PC-9 (cell line): ENCODE measurements at places on chromosomes 4 and X.
A peak's percentile ranks its signal among the peaks of the same experiment; 100 is the strongest.

DNA sequence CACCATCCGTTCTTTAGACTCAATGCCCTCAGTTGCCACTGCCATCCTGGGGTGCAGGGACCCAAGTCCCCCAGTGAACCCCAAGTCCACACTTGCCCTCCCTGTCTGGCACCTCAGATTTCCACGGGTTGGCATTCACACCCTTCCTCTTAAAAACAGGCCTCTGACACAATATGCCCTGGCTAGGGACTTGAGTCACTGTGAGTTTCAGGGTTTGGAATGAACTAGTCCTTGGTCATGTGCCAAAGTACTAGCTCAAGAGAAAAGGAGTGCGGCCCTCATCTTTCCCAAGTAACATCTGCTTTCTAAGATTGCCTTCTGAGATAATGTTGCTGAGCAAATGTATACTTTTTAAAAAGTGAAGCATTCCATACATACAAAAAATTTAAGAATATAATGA lies 134.0 kb downstream of the MID1 start:
- no peaks in the 10 kb centered on the region for H3K4me1 ChIP-seq
- no peak for DNase-seq
- no peak overlapping the region for H3K27ac ChIP-seq
- no peak overlapping the region for H3K4me3 ChIP-seq

- no peaks in the 10 kb centered on the region for H3K27me3 ChIP-seq
- DNase-seq = no peak
- H3K36me3 ChIP-seq = no peaks in the 10 kb centered on the region
- H3K4me3 ChIP-seq = peak overlapping the region; percentile 67; the same call in 1 of the 2 replicates
- peaks cover 6% of the 10 kb centered on the region for H3K4me1 ChIP-seq
These were observed 1.2 kb downstream of the ATP6AP1 start for GRCh38 chrX:154429711-154430110.

DNA sequence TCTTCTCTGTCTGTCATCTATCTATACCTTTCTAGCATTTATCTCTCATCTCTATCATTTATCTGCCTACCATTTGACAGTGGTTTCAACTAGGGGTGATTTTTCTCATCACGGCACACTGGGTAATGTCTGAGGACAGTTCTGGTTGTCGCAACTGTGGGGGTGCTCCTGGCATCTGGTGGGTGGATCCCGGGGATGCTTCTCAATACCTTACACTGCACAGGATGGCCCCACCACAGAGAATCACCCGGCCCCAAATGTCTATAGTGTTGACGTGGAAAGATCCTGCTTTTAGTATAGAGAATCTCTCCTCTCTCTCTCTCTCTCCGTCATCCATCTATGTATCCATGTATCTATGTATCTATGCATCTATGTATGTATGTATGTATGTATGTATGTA lies 7.2 kb downstream of the P2RY8 start:
- peaks cover 13% of the 10 kb centered on the region; the same call in 1 of the 2 replicates for H3K27me3 ChIP-seq
- no peak overlapping the region for H3K4me3 ChIP-seq
- no peak for DNase-seq
- no peaks in the 10 kb centered on the region for H3K36me3 ChIP-seq

GRCh38 chrX:68490644-68491043 lies 8.2 kb upstream of the YIPF6 start:
- H3K4me1 ChIP-seq = no peaks in the 10 kb centered on the region
- no peaks in the 10 kb centered on the region for H3K27me3 ChIP-seq
- H3K27ac ChIP-seq = no peak overlapping the region
- no peak for DNase-seq
- H3K36me3 ChIP-seq = no peaks in the 10 kb centered on the region

- H3K27me3 ChIP-seq = no peaks in the 10 kb centered on the region
- H3K4me3 ChIP-seq = no peak overlapping the region
These were observed 2.4 kb upstream of the TADA2B start for GRCh38 chr4:7040765-7041164.

DNA sequence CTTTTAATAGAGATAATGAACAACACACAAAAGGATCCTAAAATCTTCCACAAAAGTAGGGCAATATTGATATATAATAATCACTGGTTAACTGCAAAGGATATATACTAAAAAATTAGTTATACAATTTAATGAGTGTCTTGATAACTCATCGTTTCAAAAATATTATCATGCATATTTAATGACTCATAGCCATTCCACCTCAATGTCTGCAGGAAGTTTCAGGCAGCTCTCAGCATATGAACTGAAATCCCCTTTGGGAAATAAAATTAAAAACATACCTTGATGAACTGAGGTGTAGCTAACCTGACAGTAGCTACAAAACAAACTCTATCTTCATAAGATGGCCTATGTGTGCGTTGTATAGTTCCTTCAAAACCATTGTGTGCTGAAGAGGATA lies 62.9 kb downstream of the TMEM165 start:
- H3K27ac ChIP-seq = no peak overlapping the region
- no peak overlapping the region for H3K4me3 ChIP-seq
- H3K36me3 ChIP-seq = no peaks in the 10 kb centered on the region
- no peak for DNase-seq
- no peaks in the 10 kb centered on the region for H3K4me1 ChIP-seq

GRCh38 chr4:40630335-40631021 lies 814 bp upstream of the RBM47 start:
- H3K27me3 ChIP-seq = no peaks in the 10 kb centered on the region
- peak overlapping the region; percentile 99 for H3K27ac ChIP-seq
- 0 out of 2 replicates have a peak, but pooled peaks cover 10% of the 10 kb centered on the region for H3K36me3 ChIP-seq
- H3K4me1 ChIP-seq = peaks cover 38% of the 10 kb centered on the region

DNA sequence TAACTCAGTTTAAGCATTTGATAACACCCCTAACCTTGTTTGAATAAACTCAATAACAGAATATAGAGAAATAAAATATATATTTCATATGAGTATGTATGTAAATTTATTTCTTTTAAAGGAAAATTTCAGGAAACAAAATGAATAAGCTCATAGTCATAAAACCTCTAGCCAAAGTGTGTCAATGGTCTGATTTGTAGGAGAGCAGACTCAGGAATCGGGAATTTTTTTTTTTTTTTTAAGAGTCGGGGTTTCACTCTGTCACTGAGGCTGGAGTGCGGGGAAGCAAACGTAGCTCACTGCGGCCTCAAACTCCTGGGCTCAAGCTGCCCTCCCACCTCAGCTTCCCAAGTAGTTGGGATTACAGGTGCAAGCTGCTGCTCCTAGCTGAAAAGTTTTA lies 2.4 kb downstream of the PKD2 start:
- H3K36me3 ChIP-seq = no peaks in the 10 kb centered on the region
- no peak overlapping the region for H3K27ac ChIP-seq
- H3K4me1 ChIP-seq = peaks cover 13% of the 10 kb centered on the region
- no peak overlapping the region for H3K4me3 ChIP-seq
- no peaks in the 10 kb centered on the region for H3K27me3 ChIP-seq

DNA sequence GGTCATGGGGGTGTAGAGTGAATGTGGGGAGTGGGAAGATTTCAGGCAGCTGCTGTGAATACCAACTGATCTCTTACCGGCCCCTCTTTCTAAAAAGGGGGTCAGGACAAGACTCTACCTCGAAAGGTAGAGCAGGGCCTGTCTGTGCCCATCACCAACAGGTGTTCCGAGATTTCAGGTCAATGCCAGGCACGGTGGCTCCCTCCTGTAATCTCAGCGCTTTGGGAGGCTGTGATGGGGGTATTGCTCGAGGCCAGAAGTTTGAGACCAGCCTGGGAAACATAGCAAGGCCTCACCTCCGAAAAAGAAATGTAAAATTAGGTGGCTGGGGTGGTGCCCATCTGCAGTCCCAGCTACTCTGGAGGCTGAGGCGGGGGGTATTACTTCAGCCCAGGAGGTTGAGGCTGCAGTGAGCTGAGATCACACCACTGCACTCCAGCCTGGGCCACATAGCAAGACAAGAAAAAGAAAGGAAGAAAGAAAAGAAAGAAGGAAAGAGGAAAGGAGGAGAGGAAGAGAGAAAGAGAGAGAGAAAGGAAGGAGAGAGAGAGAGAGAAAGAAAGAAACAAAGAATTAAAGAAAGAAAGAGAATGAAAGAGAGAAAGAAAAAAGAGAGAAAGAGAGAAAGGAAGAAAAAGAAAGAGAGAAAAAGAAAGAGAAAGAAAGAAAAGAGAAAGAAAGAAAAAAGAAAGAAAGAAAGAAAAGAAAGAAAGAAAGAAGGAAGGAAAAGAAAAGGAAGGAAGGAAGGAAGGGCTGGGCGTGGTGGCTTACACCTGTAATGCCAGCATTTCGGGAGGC lies 50.1 kb downstream of the CRLF2 start:
- H3K4me3 ChIP-seq = no peak overlapping the region
- H3K4me1 ChIP-seq = no peaks in the 10 kb centered on the region
- H3K27me3 ChIP-seq = no peaks in the 10 kb centered on the region
- no peaks in the 10 kb centered on the region for H3K36me3 ChIP-seq

DNA sequence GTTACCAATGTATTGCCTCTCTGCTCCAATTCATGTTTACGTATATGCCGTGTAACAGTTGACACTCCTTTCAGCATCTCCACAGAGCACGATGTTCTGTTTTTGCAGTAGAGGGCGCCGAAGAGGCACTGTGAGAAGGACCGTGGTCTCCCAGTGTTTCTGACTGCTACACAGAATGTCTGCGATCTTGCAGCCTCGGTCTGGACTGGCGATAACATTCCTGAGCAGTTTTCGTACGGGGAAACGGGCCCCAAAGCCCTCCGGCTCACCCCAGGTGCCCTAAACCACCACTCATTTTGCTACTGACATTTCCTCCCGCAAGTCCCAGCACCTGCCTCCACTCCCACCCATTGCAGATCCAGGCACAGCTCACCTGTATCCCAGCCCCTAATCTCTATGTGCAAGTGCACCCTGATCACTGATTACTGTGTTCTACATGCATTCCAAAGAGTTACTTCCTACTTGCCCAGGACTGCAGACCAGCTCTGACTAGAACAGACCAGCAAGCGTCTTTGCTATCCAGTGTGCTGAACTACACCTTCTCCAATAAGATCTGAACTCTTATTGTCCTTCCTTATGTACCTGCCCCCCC lies 12.4 kb upstream of the NFXL1 start:
- no peak overlapping the region for H3K27ac ChIP-seq
- DNase-seq = no peak
- no peaks in the 10 kb centered on the region for H3K36me3 ChIP-seq
- H3K27me3 ChIP-seq = no peaks in the 10 kb centered on the region

DNA sequence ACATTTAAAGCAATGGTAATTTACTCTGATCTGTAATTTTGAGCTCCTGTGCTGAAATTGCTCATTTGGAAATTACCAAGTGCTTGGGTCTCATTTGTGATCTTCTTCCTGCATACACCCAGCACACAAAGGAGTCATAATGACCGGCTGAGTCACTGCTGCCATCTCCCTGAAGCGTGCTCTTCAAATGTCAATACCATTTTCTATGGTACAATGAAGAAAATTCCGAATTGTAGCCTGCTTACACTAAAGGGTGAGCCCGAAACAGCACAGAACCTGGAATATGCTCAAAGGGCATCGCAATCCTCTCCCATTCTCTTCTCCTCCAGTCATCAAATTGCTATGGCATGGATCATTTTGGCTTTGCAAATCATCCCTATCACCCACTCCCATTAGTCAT lies 140.5 kb downstream of the GRIA3 start:
- H3K36me3 ChIP-seq = no peaks in the 10 kb centered on the region
- DNase-seq = no peak
- H3K4me1 ChIP-seq = no peaks in the 10 kb centered on the region
- no peak overlapping the region for H3K27ac ChIP-seq
- H3K4me3 ChIP-seq = no peak overlapping the region
- no peaks in the 10 kb centered on the region for H3K27me3 ChIP-seq

DNA sequence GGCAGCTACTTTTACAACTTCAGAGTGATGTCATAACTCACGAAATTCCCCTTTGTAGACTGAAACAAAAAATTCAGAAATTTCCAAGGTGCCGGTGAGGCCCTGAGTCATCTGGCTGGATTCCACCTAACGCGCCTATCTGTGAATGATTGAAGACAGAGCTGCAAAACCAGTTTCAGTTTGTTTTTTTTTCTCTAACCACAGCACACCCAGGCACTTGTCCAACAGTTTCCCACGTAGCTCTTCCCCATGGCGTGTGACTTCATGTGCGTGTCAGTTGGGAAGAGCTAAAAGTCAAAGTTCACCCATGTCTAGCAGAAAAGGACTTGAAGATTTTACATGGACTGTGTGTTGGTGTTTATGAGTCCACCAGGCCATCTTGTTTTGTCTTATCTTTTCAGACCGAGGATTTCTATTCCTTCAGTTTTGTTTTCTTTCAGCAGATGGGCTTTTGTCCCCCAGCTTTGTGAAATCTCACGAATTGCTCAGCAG lies 16.4 kb downstream of the TCEANC start:
- peak; percentile 74 for DNase-seq
- peak overlapping the region; percentile 94 for H3K27ac ChIP-seq
- peak overlapping the region; percentile 35; the same call in 1 of the 2 replicates for H3K4me3 ChIP-seq
- H3K36me3 ChIP-seq = no peaks in the 10 kb centered on the region
- H3K27me3 ChIP-seq = no peaks in the 10 kb centered on the region

DNA sequence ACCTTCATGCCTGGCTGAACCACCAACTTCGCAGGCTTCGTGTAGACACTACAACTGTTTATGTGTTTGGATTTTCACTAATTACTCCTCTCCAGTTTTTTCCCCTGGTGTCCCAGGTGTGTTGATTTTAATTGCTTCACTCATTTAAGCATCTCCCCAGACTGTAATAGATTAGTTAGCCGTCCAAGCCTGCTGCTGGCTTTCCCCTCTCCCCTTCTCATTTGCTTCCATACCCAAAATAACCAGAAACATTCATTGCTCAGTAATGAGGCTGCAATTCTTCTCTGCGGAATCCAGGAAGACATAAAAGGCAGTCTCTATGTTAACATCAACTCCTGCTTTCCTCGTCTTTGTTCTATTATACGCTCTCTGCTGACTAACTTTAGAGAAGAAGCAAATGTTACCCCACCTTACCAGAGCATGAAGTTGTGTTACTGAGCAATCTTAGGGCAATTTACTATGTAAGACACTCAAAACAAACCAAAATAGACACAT lies 37.9 kb upstream of the SCRG1 start:
- no peak overlapping the region for H3K27ac ChIP-seq
- no peak overlapping the region for H3K4me3 ChIP-seq
- H3K36me3 ChIP-seq = no peaks in the 10 kb centered on the region
- no peaks in the 10 kb centered on the region for H3K4me1 ChIP-seq

- no peaks in the 10 kb centered on the region for H3K4me1 ChIP-seq
- H3K27me3 ChIP-seq = no peaks in the 10 kb centered on the region
- no peak overlapping the region for H3K4me3 ChIP-seq
These were observed 107.2 kb downstream of the ANAPC4 start for GRCh38 chr4:25484243-25484721.

GRCh38 chr4:73600954-73601353 lies 19.3 kb downstream of the RASSF6 start:
- H3K27me3 ChIP-seq = no peaks in the 10 kb centered on the region
- H3K4me1 ChIP-seq = peaks cover 11% of the 10 kb centered on the region; the same call in 1 of the 2 replicates
- no peaks in the 10 kb centered on the region for H3K36me3 ChIP-seq
- H3K4me3 ChIP-seq = no peak overlapping the region

DNA sequence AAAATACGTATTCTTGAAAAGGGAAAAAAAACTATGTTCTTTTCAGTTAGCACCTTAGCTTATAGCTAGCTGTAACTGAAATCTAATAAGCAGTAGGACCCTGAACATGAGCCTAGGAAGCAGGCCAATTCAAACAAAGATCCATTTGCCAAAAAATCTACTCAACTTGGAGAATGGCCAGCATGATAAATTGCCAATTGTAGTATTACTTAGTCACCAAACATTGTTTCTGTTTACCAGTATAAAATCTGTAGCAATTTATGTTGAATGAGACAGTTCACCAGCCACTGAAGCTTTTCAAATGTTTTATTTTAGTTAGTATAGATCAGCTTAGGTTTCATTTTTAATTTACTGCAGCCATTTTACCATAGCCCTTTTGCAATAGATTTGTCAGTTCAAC lies 323.6 kb upstream of the DIPK2B start:
- H3K4me1 ChIP-seq = no peaks in the 10 kb centered on the region
- no peaks in the 10 kb centered on the region for H3K36me3 ChIP-seq
- H3K27ac ChIP-seq = no peak overlapping the region
- DNase-seq = no peak
- no peaks in the 10 kb centered on the region for H3K27me3 ChIP-seq
